Fibroblast of villous mesenchyme (primary cell): ENCODE measurements at places on chromosomes 13 and 19. TPM values are rescaled to one million over a fixed set of nuclear protein-coding genes. Genes with fewer than 3 reads are reported as not detected.

DNA sequence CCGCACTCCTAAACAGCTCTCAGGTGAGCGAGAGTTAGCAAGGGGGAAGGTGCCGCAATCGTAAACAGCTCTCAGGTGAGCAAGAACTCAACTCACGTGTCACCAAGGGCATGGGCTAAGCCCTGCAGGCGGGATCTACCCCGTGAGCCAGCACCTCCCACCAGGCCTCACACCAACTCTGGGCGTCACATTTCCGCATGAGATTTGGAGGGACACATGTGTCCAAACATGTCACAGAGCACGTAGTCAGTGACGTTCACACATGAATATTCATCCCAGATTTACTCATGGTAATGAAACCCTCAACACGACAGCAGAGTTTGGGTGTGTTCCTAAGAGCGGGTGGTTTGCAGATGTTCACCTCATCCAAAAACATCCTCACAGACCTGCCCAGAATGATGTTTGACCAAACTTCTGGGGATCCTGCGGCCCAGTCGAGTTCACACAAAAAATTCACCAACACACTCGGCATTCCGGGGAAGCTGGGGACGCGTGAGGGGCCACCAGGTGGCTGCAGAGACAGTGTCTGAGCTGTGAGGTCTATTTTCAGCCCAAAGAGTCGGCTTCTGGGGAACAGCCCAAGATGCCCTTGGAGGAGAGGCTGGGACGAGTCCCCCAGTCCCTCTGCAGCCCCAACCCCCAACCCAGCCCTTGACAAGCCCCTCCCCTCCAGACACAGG is 19.6 kb downstream of the C2CD4C start:
- no peak for DNase-seq

- DNase-seq = peak; percentile 40
These were observed 432.3 kb downstream of the RFC3 start for GRCh38 chr13:34250151-34250670.

- DNase-seq = no peak
These were observed 16.4 kb downstream of the MAB21L1 start for GRCh38 chr13:35460061-35460460.

Gene IL12RB1
- total RNA-seq = 0.64 and 1.3 TPM in 2 replicates

Gene GIPR
- total RNA-seq = 0.32 TPM in 1 of 2 replicates, not detected in the other

GRCh38 chr19:47589824-47590223 is 16.9 kb upstream of the ZNF541 start:
- no peak for DNase-seq

Gene ALOX5AP
- total RNA-seq = 0.32 and 0.43 TPM in 2 replicates

Gene KLF1
- not detected in 2 replicates for total RNA-seq

Gene NOTCH3
- 27.6 and 39.3 TPM in 2 replicates for total RNA-seq

Gene HPN
- total RNA-seq = not detected in 2 replicates

DNA sequence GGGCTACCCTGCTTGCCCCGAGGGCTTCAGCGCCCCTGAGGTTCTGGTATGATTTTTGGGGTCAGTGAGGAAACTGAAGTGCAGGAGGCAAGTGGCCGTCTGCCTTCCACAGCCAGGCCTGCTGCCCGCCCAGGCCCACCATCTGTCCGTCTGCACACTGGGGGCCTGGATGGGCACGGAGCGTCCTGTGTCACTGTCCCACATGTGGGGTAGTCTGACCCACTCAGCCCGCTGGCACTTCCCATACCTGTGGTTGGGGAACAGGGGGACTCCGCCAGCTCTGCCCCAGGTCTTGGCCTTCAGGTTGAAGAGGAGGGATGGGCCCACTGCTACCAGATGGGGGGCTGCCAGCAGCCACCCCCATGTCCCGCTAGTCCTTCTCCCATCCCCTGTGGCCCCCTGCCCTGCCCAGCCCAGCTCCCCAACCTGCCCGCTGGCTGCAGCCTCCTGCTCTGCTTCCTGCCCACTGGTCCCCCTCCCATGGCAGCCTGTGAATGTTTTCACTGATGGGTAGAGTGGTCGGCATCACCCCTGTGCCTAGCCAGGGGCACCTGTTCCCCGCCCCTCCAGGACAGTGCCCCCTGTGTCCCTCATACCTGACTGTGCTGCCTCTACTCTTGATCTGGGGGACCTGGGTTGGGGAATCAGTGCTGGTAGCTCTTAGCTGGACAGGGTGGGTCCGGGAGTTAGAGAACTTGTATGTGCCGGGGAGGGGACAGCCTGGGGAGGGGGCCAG is 9.5 kb downstream of the PIAS4 start:
- no peak for DNase-seq

GRCh38 chr13:50244355-50244712 is 229.1 kb downstream of the KCNRG start:
- no peak for DNase-seq

Gene MTUS2
- total RNA-seq = 0.32 and 1.3 TPM in 2 replicates

DNA sequence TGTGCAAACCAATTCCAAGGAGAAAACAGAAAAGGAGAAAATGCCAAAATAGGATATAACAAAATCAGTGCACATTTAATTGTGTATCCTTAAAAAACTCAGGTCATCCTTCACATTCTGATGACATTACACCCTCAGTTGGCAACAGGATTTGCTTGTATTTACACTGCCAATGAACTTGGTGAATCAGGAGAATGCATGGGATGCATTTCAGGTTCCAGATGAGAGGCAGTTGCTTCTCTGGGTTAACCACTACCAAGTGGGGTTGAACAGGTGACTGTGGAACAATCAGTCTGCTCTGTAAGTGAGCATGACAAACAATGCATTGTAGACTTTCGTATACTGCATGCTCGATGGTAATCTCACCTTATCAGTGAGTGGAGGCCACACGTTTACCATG is 79.1 kb downstream of the STARD13 start:
- no peak for DNase-seq
